ENCODE measurements at places on chromosomes 13 and 19.

DNA sequence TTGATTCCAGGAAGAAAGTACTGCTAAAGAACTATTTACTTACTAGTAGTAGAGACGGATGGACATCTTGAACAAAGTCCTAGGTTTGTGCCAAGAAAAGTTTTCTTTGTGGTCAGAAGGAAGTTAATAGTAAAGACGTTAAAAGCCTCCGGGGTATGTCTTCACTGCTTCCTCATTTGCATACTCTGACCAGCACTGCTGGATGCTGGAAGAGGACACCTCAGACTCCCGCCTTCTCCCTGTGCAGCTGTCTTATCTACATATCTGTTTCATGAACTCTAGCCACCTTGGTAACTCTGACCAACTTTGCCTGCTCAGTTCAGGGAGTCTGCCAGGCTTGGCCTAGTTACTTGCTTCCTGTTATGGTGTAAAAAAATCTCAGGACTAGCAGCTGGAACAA, 1109.1 kb upstream of the MIR17HG start:
- peak; percentile 29 for DNase-seq

DNA sequence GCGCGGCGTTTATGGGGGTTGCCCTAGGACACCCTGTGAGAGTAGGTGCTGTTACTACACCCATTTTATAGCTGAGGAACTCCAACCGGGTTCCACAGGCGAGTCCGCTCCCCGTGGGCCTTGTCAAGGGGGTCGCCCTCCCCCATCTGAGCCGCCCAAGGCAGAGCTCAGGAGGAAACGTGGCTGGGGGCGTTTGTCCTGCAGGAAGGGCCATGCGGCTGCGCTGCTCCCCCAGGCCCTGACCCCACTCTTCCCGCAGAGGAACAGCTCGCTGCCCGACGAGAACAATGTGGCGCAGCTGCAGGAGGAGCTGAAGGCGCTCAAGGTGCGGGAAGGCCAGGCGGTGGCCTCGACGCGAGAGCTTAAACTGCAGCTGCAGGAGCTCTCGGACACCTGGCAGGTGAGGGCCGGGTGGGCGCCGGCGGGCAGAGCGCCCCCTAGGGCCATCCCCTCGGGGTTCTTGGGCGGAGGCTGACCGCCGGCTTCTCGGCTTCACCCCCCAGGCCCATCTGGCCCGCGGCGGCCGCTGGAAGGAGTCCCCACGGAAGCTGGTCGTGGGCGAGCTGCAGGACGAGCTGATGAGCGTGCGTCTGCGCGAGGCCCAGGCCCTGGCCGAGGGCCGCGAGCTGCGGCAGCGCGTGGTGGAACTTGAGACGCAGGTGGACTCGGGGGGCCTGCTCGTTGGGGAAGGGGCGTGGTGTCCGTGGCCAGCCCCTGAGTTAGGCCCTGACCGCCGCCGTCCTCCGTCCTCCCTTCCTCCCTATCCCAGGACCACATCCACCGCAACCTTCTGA, 12.4 kb downstream of the PRR36 start:
- no peak for DNase-seq

DNA sequence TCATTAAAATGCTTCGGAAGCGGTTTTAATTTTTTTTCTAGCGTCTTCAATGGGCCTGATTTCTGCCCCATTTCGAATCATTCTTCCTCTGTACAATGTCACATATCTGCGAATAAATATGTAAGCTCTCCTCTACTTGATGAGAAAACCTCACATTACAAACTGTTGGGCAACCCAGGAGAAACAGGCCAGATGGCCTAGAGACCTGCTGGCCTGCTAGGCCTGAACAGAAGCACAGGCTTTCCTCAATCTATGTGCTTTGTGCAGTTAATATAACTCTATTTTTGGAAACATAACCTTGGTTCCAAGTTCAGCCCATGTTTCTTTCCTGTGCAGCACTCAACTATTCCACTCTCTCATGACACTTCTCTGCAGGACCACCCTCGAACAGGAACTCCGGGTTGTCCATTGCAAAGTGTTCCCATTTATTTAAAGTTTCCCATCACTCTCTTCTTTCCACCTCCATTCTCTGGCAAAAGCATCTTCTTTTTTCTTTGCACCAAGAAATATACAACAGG, 42.0 kb downstream of the DCLK1 start:
- DNase-seq, result no peak

- peak; percentile 72 for DNase-seq
Measured at GRCh38 chr13:75357576-75358289, 124.2 kb downstream of the TBC1D4 start.

- DNase-seq, result no peak
Measured at GRCh38 chr13:58933475-58933874, 1230.3 kb downstream of the DIAPH3 start.

DNA sequence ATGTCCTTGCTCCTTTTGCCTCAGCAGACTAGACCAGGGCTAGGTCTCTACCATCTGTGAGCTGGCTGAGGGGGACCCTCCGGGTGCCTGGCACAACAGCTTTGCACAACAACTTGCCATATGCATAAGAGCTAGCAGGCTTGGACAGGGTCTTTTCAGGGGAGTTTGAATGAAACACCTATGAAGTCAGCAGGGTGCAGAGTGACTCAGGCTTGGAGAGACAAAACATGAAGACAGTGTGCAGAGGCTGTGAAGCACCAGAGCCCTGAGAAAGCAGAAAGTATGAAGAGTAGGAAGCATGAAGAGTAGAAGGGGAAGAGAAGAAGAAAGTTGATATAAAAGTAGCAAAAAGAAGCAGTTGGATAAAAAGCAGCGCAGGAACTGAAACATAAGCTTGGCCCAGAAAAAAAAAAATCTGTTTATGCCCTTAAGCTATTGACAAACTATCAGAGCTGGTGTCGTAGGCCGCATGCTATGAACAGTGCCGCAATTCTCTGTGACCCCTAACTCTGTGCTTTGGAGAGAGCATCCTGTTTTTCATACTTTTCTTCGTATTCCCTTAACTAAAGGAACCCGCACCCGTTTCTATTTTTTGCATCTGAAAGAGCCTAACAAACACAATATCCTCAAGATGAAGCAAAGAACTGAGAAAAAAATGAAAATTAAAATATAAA, 52.7 kb upstream of the FAM216B start:
- DNase-seq, result no peak

DNA sequence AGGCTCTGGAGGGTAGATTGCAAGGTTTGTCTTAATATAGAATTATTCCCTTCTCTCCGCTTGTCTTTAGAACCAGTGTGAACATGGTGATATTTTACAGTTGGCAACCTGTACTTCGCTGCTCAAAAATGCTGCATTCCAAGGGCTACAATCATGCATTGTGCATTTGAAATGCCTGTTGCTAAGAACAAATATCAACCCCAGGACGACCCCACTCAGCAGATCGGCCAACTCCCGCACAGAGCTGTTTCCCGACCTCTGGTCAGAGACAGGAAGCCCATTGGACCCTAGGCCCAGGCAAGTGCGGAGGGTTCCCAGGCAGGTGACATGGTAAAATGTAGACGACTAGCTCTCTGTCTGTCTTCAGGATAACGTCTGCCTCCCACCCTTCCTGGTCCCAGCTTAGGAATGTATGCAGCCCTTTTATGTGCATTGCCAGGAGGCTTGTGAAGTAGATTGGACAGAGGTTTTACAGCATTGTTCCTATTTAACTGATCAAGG, 263.5 kb downstream of the FOXO1 start:
- DNase-seq, result peak; percentile 85

DNA sequence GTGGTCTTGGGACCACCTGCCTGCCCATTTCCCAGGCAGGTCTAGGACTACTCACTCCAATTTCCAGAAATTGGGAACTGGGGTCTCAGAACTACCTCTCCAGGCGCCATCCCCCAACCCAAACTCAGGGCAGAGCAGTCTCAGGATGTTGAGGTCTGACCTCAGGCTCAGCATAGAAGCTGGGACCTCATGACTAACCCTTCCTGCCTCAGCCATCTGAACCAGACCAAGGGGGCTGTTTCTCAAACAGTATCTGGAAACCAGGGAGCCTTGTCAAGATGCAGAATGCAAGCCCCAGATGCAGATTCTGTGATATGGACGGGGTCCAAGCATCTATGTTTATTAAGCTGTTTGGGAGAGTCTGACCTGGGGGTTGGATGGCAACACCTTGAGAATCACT, 1.3 kb downstream of the FBXW9 start:
- no peak for DNase-seq

DNA sequence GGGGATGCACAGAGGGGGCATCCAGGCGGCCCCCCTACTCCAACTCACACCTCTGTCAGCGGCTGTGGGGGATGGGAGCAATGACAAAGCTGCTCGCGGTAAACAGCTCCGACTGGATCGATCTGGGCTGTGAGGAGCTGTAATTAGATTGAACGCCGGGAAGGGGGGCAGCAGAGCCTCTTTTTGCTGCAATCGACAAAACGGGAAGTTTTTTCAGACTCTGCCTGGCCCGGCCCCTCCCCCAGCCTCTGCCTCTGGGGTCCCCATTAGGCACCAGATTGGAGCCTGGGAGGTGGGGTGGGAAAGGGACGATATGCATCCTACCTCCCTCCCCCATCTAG, 16.3 kb downstream of the ONECUT3 start:
- no peak for DNase-seq

DNA sequence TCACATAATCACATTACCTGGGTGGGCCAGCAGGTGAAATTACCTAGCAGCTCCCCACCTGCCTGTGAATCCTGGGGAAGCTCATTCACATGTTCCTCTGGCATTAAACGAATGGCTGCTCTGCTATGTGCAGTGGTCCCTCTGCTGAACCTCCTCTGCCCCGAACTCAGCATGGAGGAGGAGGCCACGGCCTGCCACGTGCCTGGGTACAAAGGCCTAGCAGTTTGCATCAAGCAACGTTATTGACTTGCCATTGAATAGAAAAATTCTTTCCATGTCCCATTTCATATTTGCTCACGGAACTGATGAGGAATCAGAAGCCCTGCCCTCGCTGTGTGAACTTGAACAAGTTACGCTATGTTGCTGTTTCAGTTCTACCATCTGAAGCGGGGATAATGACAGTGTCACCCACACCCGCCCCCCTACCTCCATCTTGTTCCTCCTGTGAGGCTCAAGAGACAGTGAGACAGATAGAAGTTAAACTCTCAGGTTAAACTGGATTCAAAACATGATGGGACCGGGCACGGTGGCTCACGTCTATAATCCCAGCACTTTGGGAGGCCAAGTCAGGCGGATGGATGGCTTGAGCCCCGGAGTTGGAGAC, 25.3 kb downstream of the SLC7A1 start:
- no peak for DNase-seq

DNA sequence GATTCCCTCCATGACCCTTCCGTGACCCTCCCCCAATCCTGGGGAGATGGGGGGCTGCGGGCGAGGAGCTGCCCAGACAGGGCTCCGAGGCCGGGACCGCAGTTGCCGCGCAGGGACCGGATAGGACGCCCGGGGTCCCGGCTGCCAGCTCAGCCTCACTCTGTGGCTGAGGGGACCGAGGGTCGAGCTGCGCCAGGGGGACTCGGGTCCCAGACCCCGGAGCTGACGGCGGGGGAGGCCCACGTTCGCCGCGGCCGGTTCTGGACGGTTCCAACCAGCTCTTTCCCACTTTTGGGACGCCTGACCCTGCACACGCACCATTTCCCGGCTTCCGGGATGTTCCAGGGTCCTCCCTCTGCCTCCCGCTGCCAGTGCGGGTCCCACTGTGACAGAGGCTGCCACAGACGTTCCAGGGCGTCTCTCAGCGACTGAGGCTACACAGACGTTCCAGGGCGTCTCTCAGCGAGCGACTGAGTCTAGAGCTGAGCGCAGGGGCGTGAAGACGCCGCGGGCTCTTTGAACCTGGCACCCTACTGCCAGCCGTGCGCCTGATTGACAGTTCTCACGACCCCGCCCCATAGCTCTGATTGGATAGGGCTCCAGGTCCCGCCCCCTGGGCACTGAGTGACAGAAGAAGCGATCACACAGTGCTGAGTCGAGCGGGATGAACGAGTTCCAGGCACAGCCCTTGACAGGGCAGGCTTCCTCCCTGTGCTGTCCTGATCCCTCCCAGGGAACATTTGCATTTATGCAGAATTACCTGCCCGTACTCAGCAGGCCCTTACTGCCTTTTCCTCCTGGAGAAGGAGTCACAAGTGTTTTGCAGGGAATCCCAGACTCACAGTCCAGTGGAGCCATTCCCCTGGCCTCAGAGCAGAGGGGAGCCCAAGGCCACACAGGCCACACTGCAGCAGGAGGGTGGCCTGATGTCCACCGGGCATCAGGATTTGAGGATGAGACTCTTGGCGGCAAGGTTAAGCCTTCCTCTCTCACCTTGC, at the start of gene ZNF563:
TSS of gene ZNF563 (minus strand) at position 472 of the 998 bp plus-strand sequence. CDS start at position 321, 151 bp downstream.
- peak; percentile 88 for DNase-seq

DNA sequence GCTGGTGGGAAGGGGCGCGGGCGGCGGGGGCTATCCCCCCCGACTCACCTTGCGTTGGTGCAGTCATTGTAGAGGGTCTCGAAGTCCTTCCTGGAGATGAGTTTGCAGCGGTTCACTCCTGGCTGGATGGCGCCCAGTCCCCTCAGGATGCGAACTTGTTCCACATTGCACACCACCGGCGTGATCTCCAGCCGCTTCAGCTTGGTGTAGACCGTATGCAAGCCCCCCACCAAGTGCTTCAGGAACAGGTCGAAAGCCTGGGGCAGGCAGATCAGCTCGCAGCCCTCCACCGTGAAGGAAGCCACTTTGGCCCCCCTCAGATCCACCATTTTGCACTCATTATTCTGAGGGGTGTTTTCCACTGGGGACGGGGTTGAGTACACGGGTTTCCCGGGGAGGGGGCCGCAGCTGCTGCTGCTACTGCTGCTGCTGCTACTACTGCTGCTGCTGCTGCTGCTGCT, 1.1 kb downstream of the DACH1 start:
- peak; percentile 12 for DNase-seq

- peak; percentile 16 for DNase-seq
Measured at GRCh38 chr19:22945560-22945959, 57.4 kb downstream of the ZNF728 start.

DNA sequence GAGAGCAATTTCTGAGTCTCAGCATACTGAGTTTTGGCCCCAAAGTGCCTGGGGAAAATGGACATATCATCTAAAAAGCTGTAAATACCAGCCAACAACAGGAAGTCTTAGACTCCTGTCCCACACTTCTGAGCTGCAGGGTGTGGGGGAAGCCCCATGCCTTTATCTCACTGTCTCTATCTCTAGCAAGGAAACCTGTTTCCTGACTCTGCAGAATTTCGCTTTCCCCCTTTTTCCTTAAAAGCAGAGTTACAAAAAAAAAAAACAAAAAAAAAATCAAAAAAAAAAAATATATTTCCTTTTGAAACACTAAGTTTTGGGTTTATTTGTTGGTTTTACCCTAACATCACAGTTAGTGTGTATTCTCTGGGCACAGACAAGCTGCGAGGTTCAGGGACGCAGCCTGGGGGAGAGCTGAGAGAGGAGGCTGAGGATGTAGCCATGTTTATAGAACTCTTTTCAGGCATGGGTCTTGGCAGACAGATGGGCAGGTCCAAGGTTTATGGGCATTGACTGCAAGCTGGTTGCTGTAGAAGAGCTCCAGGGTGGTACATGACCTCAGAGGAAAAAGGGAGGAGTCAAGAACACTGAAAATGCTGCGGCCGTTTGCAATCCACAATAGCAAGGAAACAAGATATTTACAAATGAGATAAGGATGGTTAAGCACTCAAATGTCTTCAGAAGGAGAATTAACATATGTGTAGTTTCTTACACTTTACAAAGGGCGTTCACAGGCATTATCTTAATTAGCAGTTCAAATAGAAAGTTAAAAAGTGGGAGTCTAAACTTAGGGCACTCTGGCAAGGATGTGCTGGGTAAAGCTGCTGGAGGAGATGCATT, 4.9 kb downstream of the MBNL2 start:
- no peak for DNase-seq
